ENCODE measurements at places on chromosomes 5 and 9. TPM values are rescaled to one million over a fixed set of nuclear protein-coding genes. Genes with fewer than 3 reads are reported as not detected.

DNA sequence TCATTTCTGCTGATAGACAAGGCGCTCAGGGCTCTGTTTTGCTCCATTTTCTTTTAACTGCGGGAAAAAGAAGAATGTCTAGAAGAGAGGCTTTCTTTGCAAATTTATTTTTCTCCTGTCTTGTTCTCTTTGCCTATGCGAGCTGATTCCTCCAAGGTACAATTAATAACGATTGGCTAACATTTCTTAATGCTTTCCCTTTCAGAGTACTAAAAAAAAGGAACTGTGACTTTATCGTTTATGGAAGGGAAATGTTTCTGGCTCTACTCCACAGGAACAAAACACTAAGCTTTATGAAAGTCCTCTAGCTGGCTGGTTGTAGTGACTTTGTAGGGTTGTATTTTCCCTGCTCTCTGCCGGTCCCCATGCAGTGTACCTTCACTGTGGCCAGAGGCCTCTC lies 11.7 kb downstream of the NSG2 start:
- H3K4me1 ChIP-seq = peaks cover 6% of the 10 kb centered on the region
- H3K36me3 ChIP-seq = no peaks in the 10 kb centered on the region
- peaks cover 1% of the 10 kb centered on the region for H3K27me3 ChIP-seq

- no peak overlapping the region for H3K27ac ChIP-seq
- H3K36me3 ChIP-seq = no peaks in the 10 kb centered on the region
- H3K4me3 ChIP-seq = no peak overlapping the region
- DNase-seq = no peak
Observed at GRCh38 chr9:118575341-118576070, 793.7 kb downstream of the BRINP1 start.

DNA sequence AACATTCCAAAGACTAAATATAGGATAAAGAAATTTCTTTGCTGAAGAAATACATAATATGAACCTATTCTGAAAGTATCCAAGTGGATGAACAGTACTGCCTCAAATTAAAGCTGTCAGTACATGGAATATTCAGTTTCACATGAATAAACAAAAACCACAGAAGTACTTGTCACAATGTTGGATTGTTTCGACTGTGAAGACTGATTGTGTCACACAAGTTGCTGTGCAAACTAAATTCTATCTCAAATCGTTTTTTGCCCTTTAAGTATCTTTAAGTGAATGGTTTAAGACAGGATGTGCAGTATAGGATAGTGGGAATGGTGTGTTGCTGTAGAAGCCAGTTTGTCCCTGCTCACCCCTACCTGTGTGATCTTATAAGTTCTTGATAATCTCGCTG lies 137.4 kb upstream of the OTULINL start:
- no peak overlapping the region for H3K27ac ChIP-seq
- no peak for DNase-seq
- no peak overlapping the region for H3K4me3 ChIP-seq
- H3K36me3 ChIP-seq = no peaks in the 10 kb centered on the region
- H3K4me1 ChIP-seq = peaks cover 62% of the 10 kb centered on the region

- no peaks in the 10 kb centered on the region for H3K27me3 ChIP-seq
- no peak overlapping the region for H3K27ac ChIP-seq
- H3K36me3 ChIP-seq = no peaks in the 10 kb centered on the region
- peaks cover 1% of the 10 kb centered on the region for H3K4me1 ChIP-seq
- DNase-seq = peak; percentile 26
Observed at GRCh38 chr9:17462869-17463464, 115.9 kb upstream of the SH3GL2 start.

- no peak overlapping the region for H3K4me3 ChIP-seq
- no peak for DNase-seq
- no peak overlapping the region for H3K27ac ChIP-seq
- peaks cover 10% of the 10 kb centered on the region for H3K36me3 ChIP-seq
Observed at GRCh38 chr9:98220911-98221310, 28.5 kb upstream of the CORO2A start.

- H3K4me1 ChIP-seq = no peaks in the 10 kb centered on the region
- no peak overlapping the region for H3K4me3 ChIP-seq
- no peak overlapping the region for H3K27ac ChIP-seq
- H3K27me3 ChIP-seq = peaks cover 1% of the 10 kb centered on the region
Observed at GRCh38 chr9:69946800-69947437, 96.7 kb upstream of the MAMDC2 start.

- H3K36me3 ChIP-seq = peaks cover 35% of the 10 kb centered on the region
- H3K4me1 ChIP-seq = peaks cover 3% of the 10 kb centered on the region
- H3K27ac ChIP-seq = no peak overlapping the region
- peaks cover 3% of the 10 kb centered on the region for H3K27me3 ChIP-seq
- no peak overlapping the region for H3K4me3 ChIP-seq
Observed at GRCh38 chr9:96121136-96121535, 180.8 kb downstream of the HSD17B3 start.

DNA sequence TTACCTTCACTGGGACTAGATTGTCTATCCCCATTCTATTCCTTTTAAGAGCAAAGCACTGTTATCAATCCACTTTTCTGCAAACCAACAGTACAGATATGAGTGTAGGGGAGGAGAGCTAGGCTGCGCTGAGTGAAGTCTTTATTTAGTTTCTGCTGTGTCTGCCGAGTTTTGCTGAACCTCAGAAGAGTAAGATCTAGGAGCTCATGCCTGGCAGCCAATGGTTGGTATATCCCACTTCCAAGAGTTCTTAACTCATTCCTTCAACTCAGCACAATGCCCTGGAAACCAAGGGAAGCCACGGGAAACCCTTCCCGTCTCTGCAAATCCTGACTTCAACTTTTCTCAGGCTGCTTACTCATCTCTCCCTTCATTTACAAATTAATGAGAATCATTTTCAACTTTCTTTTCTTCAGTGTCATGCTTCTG lies 58.0 kb upstream of the JAK2 start:
- H3K4me1 ChIP-seq = no peaks in the 10 kb centered on the region
- no peak overlapping the region for H3K27ac ChIP-seq
- no peaks in the 10 kb centered on the region for H3K36me3 ChIP-seq
- no peaks in the 10 kb centered on the region for H3K27me3 ChIP-seq

DNA sequence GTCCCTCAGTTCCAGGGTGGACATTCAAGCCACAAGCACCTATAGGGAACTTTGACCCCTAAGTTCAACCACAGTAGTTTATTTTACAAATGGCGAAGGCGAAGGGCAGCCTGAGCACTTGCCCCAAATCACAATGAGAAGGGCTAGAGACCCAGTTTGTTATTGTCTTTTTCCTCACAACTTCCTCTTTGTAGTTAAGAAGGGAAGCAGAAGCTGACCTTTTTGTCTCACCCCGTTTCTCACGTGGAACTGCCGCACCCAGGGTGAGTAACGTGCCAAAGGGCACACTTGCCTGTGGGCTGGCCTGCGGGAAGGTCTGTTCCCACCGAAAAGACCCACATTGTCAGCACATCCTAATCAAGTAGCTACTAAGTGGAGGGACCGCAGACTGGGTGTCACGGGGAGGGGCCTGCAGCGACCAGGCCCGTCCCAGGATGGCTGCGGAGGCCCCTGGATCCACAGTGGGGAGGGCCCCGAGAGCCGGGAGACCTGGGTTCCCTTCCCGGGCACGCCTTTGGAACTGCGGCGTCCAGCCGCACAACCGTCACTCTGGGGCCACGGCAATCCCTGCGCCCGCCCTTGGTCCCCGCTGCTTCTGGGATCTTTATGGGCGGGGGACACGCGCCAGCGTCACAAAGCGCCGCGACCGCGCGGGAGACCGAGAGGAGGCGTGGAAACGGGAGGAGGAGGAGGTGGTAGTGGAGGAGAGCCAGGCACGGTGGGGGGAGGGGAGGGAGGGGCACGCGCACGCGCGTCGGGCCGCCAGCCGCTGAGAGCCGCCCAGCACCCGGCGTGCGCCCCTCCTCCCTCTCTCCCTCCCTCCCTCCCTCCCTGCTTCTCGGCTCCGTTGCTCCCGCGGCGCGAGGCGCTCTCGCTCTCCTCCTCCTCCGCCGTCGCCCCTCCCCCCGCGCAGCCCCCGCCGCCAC lies at the start of gene UBE2R2:
Gene UBE2R2, plus strand, starts transcription at position 834 of the 926 bp plus-strand sequence. CDS start 598 bp downstream, outside the sequence.
- peak within 1 kb of the TSS; percentile 80 for H3K4me3 ChIP-seq
- peak; percentile 89 for DNase-seq
- no peaks in the 10 kb centered on the region for H3K36me3 ChIP-seq
- H3K27ac ChIP-seq = peak within 1 kb of the TSS; percentile 93
- peaks cover 16% of the 10 kb centered on the region for H3K4me1 ChIP-seq

- no peak for DNase-seq
- H3K36me3 ChIP-seq = no peaks in the 10 kb centered on the region
- H3K4me1 ChIP-seq = peaks cover 3% of the 10 kb centered on the region
- peaks cover 14% of the 10 kb centered on the region for H3K27me3 ChIP-seq
- no peak overlapping the region for H3K4me3 ChIP-seq
Observed at GRCh38 chr5:139391570-139392323, 2.0 kb upstream of the MZB1 start.

DNA sequence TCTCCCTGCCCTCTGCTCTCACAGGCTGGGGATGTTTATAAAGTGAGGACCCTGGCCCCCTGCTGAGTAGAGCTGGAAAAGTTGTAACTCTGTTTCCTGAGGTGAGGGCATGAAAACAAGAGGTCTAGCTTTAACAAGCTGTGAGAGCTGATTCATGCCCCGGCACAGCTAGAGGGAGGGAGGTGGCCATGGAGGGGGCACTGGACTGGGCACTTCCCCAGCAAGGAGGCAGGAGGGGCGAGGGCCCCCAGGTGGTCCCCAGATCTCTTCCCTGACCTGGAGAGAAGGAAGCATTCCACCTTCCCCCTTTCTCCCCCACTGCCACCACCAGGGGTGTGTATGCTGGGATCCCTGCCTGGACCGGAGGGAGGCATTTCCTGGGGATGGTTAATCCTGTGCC lies at the start of gene MSMP:
Gene MSMP, minus strand, starts transcription at position 13 of the 400 bp plus-strand sequence. CDS start 147 bp downstream, outside the sequence.
- no peak within 1 kb of the TSS for H3K27ac ChIP-seq
- H3K27me3 ChIP-seq = peaks cover 19% of the 10 kb centered on the region

DNA sequence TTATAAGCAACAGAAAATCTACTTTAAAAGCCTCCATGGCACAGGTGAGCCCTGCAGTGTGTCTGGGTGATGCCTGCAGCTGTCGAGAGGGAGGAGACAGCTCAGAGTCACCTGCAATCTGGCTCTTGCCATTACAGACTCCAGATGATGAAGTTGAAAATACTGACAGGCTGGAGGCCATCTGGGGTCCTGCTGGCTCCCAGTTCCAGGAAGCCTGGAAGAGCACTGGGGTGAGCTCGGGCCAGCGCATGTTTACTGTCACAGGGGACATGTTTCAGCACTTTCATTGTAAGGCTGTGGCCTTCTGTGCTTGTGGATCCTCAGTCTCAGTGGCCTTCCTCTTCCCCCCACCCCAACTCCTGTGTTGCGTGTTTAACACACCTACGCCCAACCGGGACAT lies 28.4 kb downstream of the CEL start:
- peaks cover 4% of the 10 kb centered on the region for H3K36me3 ChIP-seq
- DNase-seq = peak; percentile 70
- H3K27ac ChIP-seq = peak overlapping the region; percentile 91
- peaks cover 21% of the 10 kb centered on the region for H3K4me1 ChIP-seq
- peaks cover 15% of the 10 kb centered on the region for H3K27me3 ChIP-seq

- H3K4me3 ChIP-seq = no peak overlapping the region
- no peak overlapping the region for H3K27ac ChIP-seq
- H3K4me1 ChIP-seq = no peaks in the 10 kb centered on the region
- H3K36me3 ChIP-seq = no peaks in the 10 kb centered on the region
Observed at GRCh38 chr9:99051851-99052250, 53.1 kb upstream of the TGFBR1 start.

DNA sequence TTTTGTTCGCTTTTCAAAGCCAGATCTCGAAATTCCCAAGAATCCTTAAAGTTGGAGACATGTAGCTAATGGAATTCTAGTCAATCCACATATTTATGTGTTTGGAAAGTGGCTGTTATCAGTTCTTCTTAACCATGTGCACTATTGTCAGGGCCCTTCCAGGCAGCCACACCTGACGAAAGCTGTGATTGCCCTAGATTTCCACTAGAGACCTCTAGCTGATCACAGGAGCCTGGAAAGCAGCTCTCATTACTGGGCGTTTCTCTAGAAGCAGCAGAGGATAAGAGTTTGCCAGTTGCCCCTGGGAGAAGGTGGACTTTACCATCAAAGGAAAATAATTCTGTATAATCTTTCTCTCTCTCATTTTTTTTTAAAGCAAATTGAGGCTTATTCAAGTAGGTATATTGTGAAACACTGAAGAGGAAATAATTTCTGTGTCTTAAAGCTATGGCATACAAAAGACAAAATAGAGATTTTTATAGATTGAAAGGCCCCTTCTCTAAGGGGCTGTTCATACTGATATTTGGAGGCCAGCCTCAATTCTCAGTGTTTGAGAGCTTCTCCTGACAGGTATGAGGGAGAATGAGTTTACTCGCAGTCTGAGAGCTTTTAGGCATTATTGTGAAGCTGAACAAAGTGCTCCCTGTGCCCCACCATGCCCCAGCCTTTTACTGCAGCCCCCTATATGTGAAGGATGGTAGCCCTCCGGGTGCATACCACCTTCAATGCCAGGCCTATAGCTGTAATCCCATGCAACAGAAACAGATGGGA lies 405.4 kb upstream of the ACTBL2 start:
- H3K36me3 ChIP-seq = no peaks in the 10 kb centered on the region
- no peaks in the 10 kb centered on the region for H3K4me1 ChIP-seq
- peak; percentile 24 for DNase-seq
- no peak overlapping the region for H3K27ac ChIP-seq
- no peaks in the 10 kb centered on the region for H3K27me3 ChIP-seq

DNA sequence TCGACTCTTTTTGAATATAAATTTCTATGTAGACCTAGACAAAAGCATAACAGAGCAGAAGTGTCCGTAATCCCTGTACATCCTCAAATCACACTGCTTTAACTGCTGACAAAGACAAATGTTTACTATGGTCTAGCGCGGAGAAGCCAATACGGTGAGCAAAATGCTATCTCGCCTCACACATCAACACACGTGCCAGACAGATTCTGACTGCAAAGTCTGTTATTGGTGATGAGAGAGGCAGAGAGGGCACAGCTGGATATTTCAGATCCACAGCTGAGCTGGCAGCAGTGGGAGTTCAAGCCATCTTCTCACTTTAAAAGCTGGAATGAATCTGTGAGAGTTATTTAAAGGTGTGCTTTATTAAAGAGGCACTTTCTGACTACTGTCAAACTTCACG lies 124.3 kb downstream of the ARL15 start:
- no peak overlapping the region for H3K27ac ChIP-seq
- no peak for DNase-seq
- H3K4me1 ChIP-seq = peaks cover 8% of the 10 kb centered on the region
- H3K36me3 ChIP-seq = no peaks in the 10 kb centered on the region
- H3K27me3 ChIP-seq = peaks cover 2% of the 10 kb centered on the region

GRCh38 chr9:96476591-96476990 lies 26.6 kb downstream of the HABP4 start:
- no peaks in the 10 kb centered on the region for H3K4me1 ChIP-seq
- H3K27ac ChIP-seq = no peak overlapping the region
- H3K4me3 ChIP-seq = no peak overlapping the region
- H3K27me3 ChIP-seq = no peaks in the 10 kb centered on the region
- no peaks in the 10 kb centered on the region for H3K36me3 ChIP-seq
- no peak for DNase-seq

Gene CDH12
- 23.5 TPM for total RNA-seq

Gene SLC6A18
- not detected for total RNA-seq

Gene CCNO
- total RNA-seq = not detected

Gene CCDC192
- total RNA-seq = not detected

Gene RASEF
- 0.25 TPM for total RNA-seq

Gene ANKDD1B
- 2.3 TPM for total RNA-seq

Gene PKD2L2
- not detected for total RNA-seq

Gene SCGB3A2
- 1.2 TPM for total RNA-seq

Gene LCN2
- total RNA-seq = not detected

Gene ELOVL7
- total RNA-seq = 0.59 TPM

Gene WDR38
- total RNA-seq = not detected
